NCI-H2227 treated with DMSO at 0.1 percent for 48 hours (cell line): ENCODE measurements at places on chromosomes 4 and X.

DNA sequence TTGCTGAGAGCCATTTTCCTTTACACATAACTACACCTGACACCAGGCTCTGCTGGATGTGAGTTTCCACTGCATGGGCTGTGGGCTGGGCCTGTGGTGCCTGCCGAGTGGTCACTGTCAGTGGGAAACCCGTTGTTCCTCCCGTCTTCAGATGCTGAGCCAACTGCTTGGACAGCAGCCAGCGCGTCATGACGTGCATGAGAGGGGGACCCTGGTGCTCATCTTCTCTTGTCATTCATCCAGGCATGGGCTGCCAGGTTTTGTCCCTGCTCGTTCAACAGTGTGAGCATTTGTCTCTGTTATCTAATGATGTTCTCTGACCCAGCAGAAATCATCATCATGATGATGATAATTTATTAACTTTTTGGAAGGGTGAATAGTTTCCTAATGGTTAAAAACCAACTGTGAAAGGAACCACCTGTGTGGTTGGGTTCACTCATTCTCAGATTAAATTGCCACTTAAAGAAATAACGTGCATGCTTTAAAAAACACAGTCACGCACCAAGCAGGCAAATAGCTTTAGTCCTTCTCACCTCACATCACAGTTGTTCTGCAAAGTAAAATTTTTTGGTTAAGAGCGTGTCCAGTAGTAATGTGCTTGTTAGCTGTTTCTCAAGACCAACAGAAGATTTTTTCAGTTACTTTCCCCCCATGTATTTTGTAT is 19.9 kb upstream of the CLDN34 start:
- no peak for DNase-seq

GRCh38 chr4:57083090-57083489 is 27.1 kb downstream of the IGFBP7 start:
- no peak for DNase-seq

DNA sequence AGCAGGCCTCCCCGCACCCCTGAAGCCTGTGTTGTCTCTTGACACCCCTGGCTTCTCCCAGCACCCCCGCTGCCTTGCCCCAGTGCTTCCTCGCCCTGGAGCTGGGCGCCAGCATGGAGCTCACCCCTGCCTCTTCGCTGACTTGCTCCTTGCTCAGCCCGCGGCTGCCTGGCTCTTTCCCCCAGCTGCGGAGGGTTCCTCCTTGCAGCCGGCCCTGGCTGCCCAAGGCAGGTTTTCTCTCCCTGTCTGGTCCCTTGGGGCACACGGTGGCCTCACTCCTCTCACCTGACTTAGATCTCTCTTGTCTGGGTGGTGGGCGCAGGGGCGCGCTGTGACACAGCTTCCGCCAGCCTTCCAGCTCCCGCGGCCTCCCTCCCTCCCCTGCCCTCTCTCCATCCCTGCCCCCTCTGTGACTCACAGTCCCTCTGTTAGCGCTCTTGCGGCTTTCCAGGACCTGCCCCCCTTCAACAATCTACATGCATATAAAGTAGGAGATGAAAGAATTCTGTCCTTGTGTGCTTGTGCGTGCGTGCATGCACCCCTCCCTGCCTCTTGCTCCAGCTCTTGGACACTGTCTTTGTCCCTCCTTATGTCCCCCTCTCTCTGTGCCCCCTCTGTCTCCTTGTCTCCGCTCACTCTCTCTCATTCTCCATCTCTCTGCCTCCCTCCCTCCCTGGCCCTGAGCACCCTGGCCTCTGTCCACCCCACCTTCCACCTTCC is 2.2 kb downstream of the PLXNB3 start:
- DNase-seq = peak; percentile 49

GRCh38 chr4:123031664-123032063 is 109.3 kb upstream of the NUDT6 start:
- DNase-seq = no peak

DNA sequence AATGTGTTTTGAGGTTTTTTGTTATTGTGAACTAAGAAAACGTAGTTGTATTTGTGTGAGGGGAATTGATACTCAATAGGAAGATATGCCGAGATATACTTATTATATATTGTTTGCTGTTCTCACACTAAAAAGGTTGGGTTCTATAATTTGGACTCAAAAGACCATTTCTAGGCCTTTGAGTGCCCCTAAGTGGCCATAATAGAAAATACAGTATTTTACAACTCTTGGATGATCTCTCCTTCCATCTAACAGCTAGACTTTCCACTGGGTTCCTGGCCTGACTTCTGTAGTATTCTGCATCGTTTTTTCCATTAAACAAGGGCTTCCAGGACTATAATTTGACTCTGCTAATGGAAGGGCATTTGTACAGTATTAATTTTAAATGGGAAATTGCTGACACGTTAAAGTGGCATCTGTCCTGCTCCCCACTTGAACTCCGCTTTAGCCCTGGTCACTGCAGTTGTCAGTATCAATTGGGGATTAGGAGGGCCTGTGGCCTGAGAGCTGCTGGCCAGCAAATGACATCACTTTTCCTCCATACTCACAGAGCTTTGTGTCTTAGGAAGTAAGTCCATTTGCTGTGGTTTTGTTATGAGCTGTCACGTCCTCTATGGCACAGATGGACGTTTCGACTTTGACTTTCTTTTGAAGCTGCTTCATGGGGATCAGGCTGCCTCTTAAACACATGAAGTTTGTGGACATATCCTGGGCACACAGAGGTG is 176.9 kb downstream of the SLIT2 start:
- DNase-seq = peak; percentile 16

- no peak for DNase-seq
These were observed 113.0 kb upstream of the DCLK2 start for GRCh38 chr4:149965206-149965605.
